Stimulated activated CD4-positive, alpha-beta T cell treated with anti-CD3 and anti-CD28 coated beads, Interleukin-15, amount 100 ng/mL, for 1 hour (primary cell): ENCODE measurements at places on chromosomes 6 and 20.

DNA sequence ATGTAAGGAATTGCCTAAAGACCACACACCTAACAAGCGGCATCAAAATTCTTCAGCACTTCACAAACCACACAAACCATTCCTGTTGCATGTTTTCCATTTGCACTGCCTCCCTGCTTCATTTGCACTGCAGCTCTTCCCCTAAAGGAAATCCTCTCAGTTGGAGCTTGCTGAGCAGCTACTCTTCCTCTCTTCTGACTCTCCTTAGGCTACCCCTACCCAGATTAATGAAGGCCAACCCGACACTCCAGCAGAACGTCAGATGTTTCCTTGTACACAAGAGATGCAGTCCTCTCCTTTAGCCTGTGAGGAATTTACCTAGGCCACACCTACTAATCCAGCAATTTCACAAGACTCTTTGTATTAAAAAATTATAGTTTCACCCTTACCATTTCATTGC is 8.1 kb downstream of the BEND6 start:
- DNase-seq, result no peak

- DNase-seq, result no peak
These were observed 171.2 kb upstream of the BMP5 start for GRCh38 chr6:56046576-56046975.

DNA sequence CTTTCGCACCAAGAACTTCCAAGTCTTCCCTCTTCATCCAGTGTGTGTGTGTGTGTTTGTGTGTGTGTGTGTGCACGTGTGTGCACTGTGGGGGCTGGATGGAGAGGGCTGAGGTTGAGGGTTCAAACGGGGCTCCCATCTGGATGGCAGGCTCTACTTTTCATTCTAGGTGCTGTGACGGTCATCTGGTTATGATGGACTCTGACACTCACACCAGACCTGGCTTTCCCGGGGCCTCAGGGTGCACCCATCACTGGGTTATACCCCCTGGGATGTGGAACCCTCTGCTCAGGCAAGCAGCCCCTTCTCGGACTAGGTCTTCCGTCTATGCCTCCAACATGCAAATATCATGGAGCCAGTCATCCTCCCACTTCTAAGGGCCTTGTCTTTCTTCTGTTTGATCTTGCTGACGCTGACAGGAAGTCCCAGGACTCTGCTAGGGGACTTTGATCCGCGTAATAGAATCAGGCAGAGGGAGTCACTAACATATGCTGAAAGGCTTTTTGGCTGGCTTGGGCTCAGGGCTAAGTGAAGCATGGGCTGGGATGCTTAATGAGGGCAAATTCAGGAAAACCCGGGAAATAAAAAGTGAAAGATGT is 313.6 kb downstream of the CDC5L start:
- DNase-seq, result no peak

- DNase-seq, result no peak
These were observed 205.6 kb upstream of the RIN2 start for GRCh38 chr20:19552221-19553180.

DNA sequence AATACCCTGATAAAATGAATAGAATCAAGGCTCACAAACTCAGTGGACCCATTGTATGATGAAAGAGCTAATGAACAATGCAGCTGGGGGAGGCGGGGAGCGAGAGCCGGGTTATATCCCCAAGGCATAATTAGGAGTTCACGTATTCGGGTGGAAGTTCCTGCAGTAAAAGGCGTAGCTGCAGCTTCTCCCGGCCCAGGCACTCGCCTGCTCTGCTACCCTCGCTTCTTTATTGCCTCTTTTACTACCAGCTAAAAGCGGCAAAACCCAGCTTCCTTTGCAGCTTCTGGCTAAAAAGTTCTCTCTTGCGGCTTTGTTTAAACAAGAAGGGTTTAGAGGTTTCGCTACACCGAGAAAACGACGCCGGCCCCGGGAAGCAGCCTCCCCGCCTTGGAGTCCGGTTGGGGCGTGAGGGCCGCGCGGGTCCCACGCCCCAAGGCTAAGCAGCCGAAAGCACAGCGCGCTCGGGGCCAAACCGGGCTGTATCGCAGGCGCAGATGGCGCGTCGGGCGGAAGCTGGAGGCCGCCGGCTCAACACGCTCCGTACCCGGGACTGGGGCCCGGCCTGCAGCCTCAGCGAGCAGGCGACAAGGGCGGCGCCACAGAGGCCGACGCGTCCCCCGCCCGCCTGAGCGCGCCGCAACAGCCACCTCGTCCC is 1.6 kb downstream of the ZBTB2 start:
- no peak for DNase-seq

- DNase-seq, result no peak
These were observed 33.5 kb upstream of the MCM3 start for GRCh38 chr6:52317841-52318581.

DNA sequence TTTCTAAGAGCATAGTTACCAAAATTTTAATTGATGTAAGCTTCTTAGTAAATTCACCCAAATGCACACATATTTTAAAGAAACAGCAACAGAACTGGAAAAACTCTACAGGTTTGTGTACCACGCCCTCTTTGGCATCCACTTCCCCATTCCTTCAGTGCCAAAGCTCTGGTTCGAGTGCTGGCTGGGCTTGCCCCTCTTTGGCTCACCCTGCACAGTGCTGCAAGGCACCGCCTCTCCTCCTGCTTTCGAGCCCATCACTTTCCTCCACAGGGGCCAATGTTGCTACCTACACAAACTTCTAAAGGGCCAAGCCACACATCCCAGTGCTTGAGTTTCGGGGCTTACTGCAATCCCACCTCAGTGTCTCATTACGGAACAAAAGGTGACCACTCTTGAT is 9.6 kb downstream of the LRP11 start:
- no peak for DNase-seq

DNA sequence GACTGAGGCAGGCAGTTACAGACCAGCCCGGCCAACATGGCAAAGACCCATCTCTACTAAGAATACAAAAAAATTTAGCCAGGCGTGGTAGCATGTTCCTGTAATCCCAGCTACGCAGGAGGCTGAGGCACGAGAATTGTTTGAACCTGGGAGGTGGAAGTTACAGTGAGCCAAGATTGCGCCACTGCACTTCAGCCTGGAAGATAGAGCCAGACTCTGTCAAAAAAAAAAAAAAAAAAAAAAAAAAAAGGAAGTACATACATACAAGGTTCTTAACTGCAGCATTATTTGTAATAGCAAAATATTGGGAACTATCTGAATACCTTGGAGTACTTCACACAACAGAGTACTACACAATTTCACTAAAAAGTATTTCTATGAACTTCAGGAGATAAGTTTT is 183.5 kb upstream of the OLIG3 start:
- no peak for DNase-seq
